MG63 (cell line): ENCODE measurements at places on chromosomes 6 and 20. TPM values are rescaled to one million over a fixed set of nuclear protein-coding genes. Genes with fewer than 3 reads are reported as not detected.

The SIRPB1 gene
- not detected in 2 replicates for total RNA-seq

The SYCP2 gene
- total RNA-seq = 0.16 and 1.2 TPM in 2 replicates

The CLVS2 gene
- total RNA-seq = not detected in 2 replicates

The MATN4 gene
- not detected in 2 replicates for total RNA-seq
